ENCODE measurements at places on chromosomes 7 and 10.

- peak; percentile 77 for DNase-seq
Measured at GRCh38 chr7:155069992-155070751, at the start of gene HTR5A. Gene HTR5A, plus strand, starts transcription at chr7:155070324. Its CDS starts 576 bp downstream, at chr7:155070900.

DNA sequence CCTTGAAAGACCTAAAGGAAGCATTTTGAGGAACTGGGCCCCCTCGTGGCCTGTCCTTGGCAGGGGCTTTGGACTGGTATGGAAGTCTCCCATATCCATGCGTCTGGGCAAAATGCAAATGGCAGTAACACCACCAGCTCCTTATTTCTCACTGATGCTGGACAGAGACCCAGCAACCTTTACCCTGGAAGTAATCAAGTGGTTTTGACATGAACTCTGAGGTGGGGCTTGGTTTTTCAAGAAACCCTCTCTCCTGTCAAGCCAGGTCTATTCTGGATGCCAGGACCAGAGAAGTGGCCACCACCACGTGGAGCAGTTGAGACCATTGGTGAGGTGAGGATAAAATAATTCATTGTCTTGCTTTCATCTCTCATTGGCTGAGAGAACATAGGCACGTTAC is 84.4 kb downstream of the OTUD1 start:
- no peak for DNase-seq

DNA sequence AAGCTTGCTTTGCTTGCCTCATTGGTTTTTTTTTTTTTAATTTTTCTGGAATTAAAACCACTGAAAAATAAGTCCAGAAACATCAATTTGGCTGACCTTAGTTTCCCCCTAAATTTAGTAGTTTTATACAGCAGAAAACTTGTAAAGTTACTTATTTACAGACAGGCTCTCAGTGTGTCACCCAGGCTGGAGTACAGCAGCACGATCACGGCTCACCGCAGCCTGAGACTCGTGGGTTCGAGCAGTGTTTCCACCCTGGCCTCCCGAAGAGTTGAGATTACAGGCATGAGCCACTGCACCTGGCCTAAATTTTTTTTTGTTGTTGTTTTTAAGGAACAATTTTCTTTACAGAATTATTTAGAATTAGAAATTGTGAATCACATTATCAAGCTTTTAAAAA is 250.5 kb downstream of the SDK1 start:
- DNase-seq, result no peak

DNA sequence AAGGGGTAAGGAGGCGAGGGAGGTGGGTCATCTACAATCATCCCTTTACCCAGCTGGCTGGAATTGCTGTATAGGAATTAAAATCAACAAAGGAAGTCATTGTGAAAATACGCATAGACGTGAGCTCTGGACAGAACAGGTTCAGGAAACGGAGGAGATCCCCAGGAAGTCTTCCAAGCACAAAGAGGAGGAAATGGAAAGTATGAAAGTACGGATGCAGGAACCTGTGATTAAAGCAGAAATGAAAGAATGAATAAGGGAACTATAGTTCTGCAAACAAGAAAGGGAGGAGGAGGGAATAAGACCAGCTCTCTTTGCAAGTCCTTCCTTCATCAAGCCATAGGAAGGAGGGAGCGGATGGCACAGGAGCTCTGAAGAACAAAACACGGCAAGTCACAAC is 61.8 kb downstream of the PYROXD2 start:
- no peak for DNase-seq

GRCh38 chr10:58531084-58531695 is 18.5 kb downstream of the BICC1 start:
- peak; percentile 72 for DNase-seq

- DNase-seq, result no peak
Measured at GRCh38 chr7:155979994-155980393, 167.7 kb upstream of the SHH start.

DNA sequence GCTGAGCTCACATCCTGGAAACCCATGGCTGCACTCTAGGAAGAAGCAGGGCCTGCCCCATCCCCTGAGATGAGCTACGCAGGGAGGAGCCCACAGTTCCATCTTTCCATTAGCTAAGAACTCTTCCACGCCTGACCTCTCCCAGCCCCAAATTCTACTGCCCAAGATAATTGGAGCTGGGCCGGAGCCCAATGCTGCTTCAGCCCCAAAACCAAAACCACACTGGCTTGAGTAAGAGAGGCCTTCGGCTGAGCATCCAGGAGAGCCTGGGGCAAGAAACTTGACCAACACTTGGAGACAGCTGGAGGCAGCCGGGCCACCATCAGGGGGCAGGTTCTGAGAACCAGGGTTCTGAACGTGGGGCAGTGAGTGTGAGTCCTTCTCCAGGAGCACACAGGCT is 116.1 kb upstream of the ZMIZ1 start:
- peak; percentile 35 for DNase-seq

DNA sequence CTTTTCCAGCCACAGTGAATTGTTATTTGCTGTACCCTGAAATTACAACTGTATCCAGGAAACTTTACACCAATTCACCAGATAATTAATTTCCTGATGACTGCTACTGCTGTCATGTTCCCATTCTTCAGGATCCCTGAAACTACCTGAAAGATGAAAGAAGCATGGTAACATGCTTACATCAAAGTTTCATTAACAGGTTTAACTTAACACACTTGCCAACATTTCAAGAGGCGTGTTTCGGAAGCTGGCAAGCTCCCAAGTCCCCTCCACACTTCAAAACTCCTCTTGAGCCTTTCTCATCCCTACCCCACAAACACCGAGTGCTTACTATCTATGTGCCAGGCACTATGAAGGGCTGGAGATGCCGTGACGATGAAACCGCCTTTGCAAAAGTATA is 88.6 kb downstream of the MPP7 start:
- DNase-seq, result no peak

DNA sequence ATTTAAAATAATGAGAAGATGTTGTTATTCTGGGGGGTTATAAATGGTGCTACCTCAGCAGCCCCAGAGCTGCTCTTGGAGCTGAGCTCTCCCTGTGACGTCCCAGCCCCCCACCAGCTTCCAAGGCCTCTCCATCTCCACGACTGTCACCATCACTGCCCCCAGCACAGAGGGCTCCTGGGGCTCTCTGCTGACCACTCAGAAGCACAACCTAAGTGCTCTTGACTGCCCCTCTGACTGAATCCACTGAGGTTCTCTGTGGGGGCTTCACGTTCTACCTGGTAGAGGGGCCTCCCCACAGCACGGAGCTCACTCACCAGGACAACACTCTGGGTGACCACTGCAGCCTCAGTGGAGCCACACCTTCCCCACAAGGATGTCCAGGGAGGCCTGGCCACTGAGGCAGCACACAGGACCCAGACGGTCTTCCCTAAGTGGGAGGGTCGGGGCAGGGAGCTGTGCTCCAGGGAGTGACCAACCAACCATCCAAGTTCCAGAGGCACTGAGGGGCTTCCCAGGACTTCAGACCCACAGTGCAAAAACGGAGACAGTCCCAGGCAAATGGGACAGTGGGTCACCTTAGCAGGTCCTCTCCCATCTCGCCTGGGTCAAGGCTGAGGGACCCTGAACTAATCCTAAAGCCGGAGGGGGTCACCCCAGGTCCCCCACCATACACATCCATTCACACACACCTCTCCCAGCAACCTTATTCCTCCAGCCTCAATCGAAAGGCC is 121.0 kb upstream of the PPP2R2D start:
- no peak for DNase-seq

DNA sequence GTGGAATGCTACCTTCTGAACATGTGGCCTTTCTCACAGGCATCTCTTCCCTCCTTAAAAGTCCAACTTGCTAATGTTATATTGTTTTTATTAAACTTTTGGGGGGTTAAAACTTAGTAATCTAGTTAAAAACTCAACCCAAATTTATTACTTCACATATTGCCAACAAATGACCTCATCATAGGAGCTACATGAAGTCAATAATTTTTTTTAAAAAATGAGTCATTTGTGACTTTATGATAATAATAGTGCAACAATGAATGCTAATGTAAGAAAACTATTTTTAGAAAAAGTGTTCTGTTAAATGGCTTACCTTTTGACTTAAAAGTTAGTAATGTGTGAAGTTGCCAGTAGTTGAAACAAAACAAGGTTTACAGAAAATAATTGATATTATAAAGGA is 325.9 kb upstream of the FZD1 start:
- DNase-seq, result no peak

DNA sequence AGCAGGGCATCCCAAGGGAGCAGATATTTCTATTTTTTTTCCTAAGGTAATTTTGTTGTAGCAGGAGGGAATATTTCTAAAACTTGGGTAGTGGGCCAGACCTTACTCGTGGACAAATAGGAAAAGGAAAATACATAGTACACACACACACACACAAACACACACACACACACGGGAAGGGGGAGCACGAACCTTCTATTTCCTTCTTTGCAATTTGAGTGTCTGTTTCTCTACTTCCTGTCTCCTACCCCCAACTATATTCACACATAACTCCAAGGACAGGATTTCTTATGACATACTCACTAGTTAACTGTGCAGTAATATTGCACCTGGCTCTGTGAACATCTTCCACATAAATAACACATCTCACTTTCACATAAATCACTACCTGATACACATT is 4.4 kb downstream of the LDB1 start:
- peak; percentile 36 for DNase-seq

DNA sequence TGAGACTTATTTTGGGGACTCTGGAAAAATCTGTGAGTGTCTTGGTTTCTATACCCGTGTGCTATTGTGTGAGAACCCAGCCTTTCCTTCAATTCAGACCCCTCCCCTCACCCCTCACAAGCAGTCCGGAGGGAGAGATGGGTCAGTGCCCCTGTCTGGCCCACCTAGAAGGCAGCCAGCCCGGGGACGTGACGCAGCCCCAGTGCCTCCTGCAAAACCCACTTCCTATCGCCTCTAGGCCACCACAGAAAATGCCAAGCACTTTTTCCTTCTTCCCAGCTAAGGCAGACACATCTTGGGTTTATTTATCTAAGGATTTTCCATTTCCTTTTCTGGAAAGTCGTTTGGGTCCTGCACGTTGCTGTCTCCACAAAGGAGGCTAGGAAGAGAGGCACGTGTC is 11.6 kb upstream of the AQP1 start:
- no peak for DNase-seq

GRCh38 chr7:73496626-73497025 is 25.5 kb downstream of the BAZ1B start:
- no peak for DNase-seq

DNA sequence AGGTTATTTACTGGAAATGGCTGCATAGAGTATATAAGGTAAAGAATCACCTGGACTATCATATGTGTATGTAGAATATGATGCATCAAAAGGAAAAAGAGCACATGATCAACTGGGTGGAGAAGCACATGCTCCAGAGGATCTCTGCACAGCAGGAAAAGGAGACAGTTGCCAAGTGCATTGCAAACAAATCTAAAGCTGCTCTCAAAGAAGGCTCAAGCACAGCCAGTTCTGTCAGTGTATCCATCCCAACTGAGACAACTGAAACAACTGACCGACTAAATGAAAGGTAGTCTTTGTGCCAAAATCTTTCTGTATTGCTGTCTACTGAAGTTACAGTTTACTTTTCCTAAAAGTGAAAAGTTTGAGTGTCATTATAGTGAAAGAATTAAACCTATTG is 83.2 kb upstream of the SGCE start:
- DNase-seq, result no peak

GRCh38 chr7:34227525-34227924 is 322.2 kb downstream of the BMPER start:
- no peak for DNase-seq

DNA sequence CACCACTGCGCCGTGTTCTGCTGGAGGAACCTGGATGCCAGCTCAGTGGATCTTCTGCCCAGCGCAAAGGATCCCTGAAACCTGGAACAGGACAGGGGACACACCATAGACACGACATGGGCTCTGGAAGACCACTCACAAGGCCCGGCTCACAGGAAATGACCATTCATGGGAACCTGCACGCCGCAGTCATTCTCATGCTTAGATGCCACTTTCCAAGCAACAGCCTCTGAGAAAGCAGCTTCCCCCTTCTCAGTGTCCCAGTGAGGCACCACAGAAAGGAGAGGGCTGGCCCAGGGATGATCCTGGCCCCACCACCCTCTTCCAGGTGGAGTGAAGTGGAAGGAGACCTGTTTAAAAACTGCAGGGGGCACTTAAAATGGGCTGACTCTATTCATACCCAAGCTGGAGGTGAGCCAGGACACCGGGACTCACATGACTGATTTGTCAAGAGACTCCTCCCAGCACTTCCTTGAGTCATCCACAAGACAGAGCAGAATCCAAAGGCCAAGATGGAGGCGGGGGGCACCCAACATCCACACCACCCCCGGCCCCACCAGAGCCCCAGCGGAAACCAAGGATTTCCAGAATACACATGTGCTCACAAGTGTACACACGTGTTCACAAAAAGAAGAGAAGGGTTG is 11.2 kb downstream of the CTBP2 start:
- DNase-seq, result peak; percentile 73

DNA sequence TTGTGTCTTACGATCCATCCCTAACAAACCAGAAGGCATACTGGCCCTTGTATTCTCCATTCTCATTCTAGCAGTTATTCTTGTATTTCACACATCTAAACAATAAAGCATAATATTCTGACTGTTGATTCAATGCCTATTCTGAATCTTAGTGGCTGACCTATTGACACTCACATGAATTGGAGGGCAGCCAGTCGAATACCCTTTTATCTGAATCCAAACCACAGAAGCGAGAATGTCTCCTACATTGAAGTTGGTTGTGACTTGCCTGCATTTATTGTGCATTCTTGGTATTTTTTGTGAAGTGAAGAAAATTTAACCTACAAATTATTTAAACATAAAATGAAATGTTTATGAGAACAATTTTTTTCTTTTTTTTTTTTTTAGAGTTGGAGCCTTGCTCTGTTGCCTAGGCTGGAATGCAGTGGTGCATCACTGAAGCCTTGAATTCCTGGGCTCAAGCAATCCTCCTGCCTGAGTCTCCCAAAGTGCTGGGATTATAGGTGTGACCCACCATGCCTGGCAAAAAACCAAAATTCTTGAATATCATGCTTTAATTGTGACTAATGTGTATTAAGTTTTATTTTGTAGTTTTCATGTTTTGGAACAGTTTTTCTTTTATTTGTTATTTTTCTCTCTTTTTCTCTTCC is 22.7 kb downstream of the EXOC4 start:
- peak; percentile 74 for DNase-seq

DNA sequence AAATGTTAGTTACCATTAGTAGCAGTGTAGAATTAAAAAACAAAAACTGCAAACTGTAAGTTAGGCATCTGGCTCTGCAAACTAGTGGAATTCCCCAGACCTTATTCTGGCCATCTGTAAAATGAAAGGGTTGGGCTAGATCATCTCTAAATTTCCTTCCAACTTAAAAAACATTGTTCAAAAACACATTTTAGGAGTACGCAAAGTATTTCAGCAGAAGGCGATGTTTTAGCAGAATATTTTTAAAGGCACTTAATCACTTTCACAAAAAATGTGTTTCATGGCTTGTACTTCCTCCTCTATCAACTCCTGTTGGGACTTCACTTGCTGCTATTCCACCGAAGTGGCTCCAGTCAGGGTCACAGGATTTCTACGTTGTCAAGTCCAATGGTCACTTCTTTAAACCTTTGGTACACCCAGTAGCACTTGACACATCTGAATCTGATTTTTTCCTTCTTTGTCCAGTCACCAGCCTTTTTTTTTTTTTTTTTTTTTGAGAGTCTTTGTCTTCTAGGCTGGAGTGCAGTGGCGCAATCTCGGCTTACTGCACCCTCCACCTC is 169.0 kb downstream of the AHR start:
- DNase-seq, result no peak

- no peak for DNase-seq
Measured at GRCh38 chr10:11246752-11247467, 229.2 kb downstream of the CELF2 start.

- peak; percentile 6 for DNase-seq
Measured at GRCh38 chr7:110856704-110857103, 234.2 kb upstream of the LRRN3 start.

All from fibroblast of skin of right quadriceps (primary cell).